ENCODE measurements at places on chromosomes 12 and 14.

DNA sequence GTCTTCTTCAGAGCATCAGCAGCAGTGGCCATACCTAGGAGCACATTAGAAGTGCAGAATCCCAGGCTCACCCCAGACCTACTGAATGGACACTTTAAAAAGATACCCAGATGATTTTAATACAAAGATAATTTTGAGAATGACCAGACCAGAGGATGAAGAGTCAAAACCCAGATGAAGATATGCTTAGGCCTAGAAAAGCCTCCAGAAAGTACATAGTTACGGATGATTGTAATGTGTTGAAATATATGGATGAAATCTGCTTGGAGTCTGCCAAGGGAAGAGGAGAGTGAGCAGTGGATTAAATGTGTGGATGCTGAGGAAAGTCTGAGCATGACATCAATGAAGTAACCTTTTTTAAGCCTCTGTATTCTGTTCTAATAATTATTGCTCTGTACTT is 245.7 kb downstream of the CNTN1 start:
- DNase-seq, result no peak

DNA sequence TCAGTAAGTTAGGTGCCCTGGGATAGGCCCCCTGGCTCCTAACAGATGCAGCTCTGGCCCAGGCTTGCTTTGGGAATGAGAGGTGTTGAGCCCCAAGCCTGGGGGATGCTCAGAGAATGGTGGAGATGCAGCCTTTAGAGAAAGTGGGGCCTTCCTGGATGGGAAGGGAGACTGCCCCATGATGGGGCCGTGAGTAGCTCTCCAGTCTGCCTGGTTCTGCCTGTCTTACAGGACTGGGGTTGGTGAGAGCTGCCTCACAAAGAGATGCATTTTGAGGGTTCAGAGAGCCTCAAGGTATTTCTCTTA is 523 bp upstream of the VRTN start:
- DNase-seq, result no peak

GRCh38 chr14:94401083-94401482 is 12.7 kb upstream of the SERPINA1 start:
- no peak for DNase-seq

GRCh38 chr14:52313903-52314594 is at the start of gene PTGER2:
Gene PTGER2, plus strand, starts transcription at chr14:52314312. Its CDS starts 237 bp downstream, at chr14:52314549.
- DNase-seq, result peak; percentile 44

DNA sequence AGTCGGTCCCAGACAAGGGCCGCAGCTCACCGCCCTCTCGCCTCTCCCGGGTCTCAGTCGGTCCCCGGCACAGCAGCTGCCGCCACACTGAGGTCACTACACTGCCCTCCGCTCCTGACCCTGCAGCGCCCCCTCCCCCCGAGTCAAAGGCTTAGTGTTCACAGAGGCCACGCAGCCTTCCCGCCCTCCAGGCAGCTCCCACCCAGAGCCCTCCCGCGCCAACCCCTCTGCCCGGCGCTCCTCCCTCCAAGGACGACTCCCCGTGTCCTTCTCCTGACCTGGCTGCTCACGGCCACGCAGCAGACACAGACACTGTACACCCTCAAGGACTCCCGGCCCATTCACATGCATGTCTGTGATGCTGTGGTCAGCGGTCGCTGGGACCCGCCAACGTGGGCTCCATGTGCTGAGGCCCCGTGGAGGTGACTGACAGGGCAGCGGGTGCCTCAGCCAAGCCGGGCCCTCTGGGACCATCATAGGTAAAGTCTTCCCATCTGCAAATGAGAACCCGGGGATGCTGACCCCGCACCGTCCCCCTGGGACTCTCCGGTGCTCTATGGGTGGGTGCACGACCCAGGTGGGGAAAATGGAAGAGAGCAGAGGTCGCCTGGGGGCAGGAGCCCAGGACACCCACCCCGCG is 16.3 kb upstream of the GALNT9 start:
- DNase-seq, result no peak

- DNase-seq, result no peak
Measured at GRCh38 chr14:105146976-105147635, 21.5 kb downstream of the JAG2 start.

GRCh38 chr12:55842681-55843429 is at the start of gene MMP19:
Gene MMP19, minus strand, starts transcription at chr12:55842936. Its CDS starts 106 bp downstream, at chr12:55842830.
- no peak for DNase-seq

GRCh38 chr12:111222027-111222414 is 146.9 kb downstream of the PHETA1 start:
- no peak for DNase-seq

DNA sequence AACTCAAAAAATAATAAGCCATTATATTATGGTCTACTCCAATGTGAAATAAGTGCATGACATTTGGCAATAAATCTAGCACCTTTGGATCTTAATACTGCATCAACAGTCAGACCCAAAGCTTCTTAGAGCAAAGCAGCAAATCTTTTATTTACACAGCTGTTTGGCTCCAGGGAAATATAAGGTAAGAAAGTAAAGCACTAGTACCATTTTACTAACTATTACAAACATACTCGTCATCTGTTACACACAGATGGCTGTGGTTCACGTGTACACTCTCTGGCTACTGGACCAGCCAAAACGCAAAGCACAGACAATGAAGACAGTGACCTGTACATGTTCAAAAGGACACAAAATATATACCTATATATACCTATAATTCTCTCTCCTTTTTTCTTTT is 2.8 kb downstream of the FGD6 start:
- DNase-seq, result no peak

DNA sequence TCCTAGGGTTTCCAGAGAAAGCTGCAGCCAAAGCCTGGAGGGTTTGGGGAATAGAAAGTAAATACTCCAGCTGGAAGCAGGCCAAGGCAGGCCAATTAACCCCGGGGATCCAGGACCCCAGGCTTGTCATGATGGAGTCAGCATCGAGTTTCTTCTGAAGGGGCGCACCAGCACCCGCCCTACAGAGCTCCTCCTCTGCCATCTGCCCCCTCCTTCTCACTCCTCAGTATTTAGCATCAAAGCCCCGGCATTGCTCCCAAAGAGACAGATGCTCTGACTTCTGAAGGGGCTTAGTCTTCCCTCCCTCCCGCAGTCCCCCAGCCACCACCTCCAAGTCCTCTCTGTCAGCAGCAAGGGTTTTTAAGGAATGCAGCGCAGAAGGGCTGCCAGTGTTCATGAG is 285.1 kb upstream of the NOS1 start:
- no peak for DNase-seq
